ENCODE measurements at places on chromosomes 1 and 21. TPM values are rescaled to one million over a fixed set of nuclear protein-coding genes. Genes with fewer than 3 reads are reported as not detected.

DNA sequence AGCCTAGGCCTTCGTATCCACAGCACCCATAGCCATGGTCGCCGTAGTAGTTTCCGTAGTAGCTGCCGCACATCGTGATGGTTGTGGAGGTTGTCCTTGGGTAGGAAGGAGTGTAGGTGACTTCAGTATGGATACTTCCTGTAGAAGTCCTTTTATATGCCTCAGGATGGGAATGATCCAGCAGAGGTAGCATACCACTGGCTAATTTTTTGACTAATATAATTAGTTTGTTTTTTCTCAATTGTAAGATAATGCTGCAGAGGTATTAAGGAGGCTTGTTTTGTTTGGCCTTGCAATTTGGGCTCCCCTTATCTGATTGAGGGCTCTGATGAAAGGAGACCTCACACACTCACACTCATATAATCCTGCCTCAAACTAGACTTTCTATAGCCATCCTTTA lies at the start of gene KRTAP6-2:
TSS of gene KRTAP6-2 (minus strand) at position 101 of the 400 bp plus-strand sequence. CDS start at position 73, 28 bp downstream.
- no peak within 1 kb of the TSS for H3K27ac ChIP-seq
- H3K27me3 ChIP-seq: no peaks in the 10 kb centered on the region
- no peaks in the 10 kb centered on the region for H3K4me1 ChIP-seq
- no peak for DNase-seq

- no peak for DNase-seq
- H3K27me3 ChIP-seq: peaks cover 30% of the 10 kb centered on the region
- no peak overlapping the region for H3K27ac ChIP-seq
- H3K4me3 ChIP-seq: no peak overlapping the region
- H3K4me1 ChIP-seq: no peaks in the 10 kb centered on the region
These were observed 5.2 kb upstream of the NR5A2 start for GRCh38 chr1:200022239-200022804.

CHIT1 gene
- 0.56 TPM for total RNA-seq

- peaks cover 63% of the 10 kb centered on the region for H3K4me1 ChIP-seq
- H3K27ac ChIP-seq: peak overlapping the region; percentile 66
- H3K4me3 ChIP-seq: peak overlapping the region; percentile 34
- H3K27me3 ChIP-seq: no peaks in the 10 kb centered on the region
- H3K36me3 ChIP-seq: peaks cover 3% of the 10 kb centered on the region
These were observed 3.0 kb downstream of the EPS15 start for GRCh38 chr1:51515982-51516648.

DNA sequence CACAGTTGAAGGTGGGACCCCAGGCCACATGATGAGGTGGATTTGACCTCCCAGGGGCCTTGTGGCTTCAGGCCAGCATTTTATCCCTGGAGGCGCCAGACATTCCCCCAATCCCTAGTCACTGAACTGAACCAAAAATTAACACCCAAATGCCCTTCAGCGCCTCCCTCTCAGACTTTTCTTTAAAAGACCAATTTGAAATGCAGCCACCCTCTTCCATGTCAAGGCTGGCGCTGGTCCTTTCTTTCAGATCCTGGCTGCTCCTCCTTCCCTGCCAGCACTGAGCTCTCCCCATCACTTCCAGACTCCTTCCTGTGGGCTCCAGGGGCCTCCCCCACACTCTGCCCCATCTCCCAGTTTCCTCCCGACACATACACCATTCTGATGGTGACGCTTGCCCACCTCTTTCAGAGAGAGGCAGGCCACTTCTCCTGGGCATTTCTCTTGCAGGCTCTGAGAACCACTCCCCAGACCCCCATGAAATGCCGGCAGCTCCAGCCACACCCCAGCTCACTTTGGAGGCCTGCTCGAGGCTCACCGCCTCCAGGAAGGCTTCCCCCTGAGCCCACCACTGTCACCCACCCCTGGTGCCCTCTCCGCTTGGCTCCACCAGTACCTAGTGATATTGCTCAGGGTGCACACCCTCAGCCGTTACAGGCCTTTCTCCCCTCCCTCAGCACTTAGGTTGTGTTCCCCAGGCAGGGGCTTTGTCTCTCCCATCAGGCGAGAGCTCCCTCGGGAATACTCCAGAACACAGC lies 27.0 kb downstream of the NAV1 start:
- H3K36me3 ChIP-seq: no peaks in the 10 kb centered on the region
- H3K4me3 ChIP-seq: no peak overlapping the region
- H3K27me3 ChIP-seq: no peaks in the 10 kb centered on the region
- no peaks in the 10 kb centered on the region for H3K4me1 ChIP-seq
- H3K27ac ChIP-seq: no peak overlapping the region
- DNase-seq: no peak

DNA sequence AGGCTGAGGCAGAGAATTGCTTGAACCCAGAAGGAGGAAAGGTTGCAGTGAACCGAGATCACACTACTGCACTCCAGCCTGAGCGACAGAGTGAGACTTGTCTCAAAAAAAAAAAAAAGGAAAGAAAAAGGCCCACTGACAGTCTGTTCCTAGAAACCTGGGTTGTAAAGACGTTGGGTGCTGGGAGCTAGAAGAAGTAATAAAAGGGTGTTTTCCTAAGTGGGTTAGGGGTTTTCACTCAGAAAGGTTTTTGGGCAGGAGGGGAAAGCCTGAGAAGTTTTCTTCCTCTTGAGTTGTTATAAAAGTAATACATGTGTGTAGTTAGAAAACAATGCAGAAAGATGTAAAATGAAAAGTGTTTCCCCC lies 25.4 kb downstream of the CELA3A start:
- H3K36me3 ChIP-seq: peaks cover 10% of the 10 kb centered on the region
- no peaks in the 10 kb centered on the region for H3K27me3 ChIP-seq
- DNase-seq: no peak
- peak overlapping the region; percentile 86 for H3K4me3 ChIP-seq

DNA sequence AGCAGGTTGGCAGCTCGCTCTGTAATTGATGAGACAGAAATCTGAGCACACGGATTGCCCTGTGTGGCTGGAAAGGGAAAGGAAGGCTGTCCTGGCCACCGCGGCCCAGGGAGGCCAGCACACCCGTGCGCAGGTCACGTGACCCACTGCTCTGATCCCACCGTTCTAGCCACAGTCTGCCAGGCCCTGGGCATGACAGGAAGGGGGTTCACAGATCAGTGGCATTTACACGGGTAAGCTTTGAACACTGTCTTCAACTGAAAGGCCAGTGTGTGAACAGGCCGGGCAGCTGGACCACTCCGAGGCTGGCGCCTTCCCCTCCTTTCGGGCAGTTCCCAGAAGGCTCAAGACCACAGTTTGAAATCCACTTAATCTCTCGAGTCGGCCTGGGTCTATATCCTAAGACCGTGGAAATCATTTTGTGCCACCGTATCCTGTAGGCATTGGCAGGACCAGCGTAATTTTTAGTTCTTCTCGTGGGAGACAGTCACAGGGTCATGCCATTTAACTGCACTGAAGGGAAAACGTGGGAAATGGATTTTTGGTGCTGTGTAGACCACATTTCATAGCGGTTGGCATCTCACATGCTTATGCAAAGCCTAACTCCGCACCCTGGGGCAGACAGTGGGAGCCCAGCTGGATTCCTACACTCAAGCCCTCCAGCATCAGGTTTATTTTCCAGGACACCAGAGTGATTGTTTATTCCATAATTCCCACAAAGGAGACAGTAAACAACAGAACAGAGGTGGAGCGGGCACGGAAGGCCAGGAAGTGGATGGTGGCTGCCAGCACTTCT lies 3.1 kb upstream of the ADARB1 start:
- H3K36me3 ChIP-seq: peaks cover 3% of the 10 kb centered on the region
- no peak for DNase-seq

FCRL1 gene
- not detected for total RNA-seq

GRCh38 chr1:151143057-151143435 lies 3.4 kb downstream of the SEMA6C start:
- H3K36me3 ChIP-seq: no peaks in the 10 kb centered on the region
- no peak overlapping the region for H3K27ac ChIP-seq
- no peak overlapping the region for H3K4me3 ChIP-seq

Measured in activated CD8-positive, alpha-beta T cell treated with anti-CD3 and anti-CD28 coated beads for 36 hours (primary cell).